ENCODE measurements at places on chromosomes 5 and 9.

GRCh38 chr5:26625099-26625498 lies 413.3 kb downstream of the CDH9 start:
- DNase-seq = no peak

DNA sequence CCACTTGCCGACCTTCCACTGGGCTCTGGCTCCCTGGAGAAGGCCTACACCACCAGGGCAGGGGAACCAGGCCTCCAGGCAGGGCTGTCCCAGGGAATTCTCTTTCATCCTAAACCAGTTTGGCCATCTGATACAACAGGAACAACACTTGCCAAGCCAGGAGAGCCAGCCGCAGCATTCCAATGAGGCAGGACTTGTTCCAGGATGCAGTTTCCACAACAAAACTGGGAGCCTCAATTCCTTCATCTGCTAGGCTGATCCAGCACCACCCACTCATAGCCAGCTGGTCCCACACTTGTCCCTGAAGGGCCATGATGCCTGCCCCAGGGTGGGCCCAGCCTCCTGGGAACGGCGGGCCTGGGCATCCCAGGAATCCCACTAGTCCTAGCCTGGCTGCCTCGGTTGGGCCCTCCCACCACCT lies 26.0 kb downstream of the BICD2 start:
- no peak for DNase-seq

DNA sequence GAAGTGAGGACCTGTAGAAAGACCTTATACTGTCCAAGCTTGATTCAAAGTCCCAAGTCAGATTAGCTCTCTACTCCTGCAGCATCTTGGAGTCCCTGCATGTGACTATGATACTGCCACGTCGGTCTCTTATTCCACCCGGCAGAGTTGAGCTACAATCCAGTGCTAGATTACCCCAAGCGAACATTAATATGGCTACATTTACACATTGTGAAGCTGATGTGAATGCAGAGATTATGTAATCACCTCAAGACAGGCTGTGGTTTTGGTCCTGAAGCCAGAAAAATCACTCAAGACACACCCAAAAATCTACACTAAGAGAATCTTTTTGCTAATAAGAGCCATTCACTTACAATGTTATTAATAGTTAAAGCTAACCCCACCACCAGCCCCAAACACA lies 116.7 kb downstream of the GNA14 start:
- no peak for DNase-seq

- DNase-seq = no peak
Observed at GRCh38 chr9:136303825-136304416, at the start of gene CCDC187. TSS of gene CCDC187 (minus strand) at chr9:136304094. CDS start at chr9:136303830, 264 bp downstream.

- no peak for DNase-seq
Observed at GRCh38 chr5:146368137-146368536, 29.5 kb downstream of the POU4F3 start.

DNA sequence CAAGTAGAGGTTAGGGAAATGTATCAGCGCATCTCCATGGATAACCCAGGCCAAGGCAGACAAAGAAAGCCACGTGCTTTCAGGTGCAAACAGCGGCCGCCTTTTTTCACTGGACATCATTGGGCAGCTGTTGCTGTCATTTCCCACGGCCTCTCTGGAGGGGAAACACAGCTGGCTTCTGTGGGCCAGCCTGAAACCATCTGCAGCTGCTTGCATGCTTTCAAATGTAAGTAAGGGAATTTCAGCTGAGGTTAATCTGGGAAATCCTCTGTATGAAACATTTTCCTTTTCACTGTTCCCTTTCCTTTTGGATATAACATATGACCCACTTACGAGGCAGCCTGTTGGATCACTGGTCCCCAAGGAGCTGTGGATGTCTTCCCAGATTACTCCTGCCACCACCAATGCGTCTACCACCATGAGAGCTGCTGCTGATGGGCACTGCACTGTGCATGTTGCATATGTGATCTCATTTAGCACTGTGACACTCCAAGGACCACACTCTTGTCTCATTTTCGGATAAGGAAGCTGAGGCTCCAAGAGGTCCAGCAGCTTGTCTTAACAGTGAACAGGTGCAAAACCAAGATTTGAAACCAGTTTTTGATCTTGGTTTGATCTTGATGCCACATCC lies 106.3 kb downstream of the C9orf152 start:
- no peak for DNase-seq

- DNase-seq = no peak
Observed at GRCh38 chr5:122761115-122761514, 13.8 kb upstream of the SNX2 start.

DNA sequence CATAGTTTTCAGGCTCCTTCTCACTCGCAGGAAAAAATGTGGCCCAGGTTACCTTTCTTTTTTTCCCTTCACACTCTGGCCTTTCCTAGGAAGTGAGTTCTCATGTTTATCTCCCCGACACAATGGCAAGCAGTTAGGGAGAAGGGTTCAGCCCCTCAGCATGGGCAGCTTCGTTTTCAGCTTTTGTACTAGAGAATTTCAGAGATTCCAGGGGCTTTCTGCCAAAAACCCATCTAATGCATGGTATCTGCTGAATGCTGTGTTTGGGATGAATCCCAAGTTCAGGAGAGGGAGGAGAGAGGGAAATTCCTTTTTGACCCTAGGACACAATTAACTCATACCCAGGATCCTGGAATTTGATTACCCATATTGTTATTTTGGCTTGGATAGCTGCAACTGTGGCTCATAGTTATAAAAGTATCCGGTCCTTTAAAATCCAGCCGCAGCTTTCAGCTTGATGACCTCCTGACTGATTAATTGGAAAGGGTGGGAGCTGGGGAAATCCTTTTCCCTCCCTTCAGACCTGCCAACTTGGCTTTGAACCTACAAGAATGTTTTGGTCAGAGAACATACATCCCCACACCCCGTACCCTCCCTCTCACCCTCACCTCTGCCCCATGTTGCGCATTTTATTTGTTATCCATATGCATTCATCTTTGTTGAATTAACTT lies 78.4 kb downstream of the TMEM252 start:
- no peak for DNase-seq

DNA sequence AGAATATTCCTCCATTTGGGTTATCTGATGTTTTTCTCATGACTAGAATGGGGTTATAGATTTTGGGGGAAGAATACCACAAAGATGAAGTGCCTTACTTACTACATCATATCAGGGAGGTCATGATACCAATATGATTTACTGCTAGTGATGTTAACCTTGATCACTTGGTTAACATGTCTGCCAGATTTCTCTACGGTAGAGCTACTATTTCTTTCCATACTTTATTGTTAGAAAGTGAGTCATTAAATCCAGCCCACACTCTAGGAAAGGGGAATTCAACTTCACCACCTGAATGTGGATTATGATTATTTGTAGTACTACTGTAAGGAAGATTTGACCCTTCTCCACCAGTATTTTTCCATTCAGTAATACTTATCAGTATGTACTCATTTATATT lies 64.7 kb downstream of the UBE2R2 start:
- no peak for DNase-seq

- DNase-seq = peak; percentile 52
Observed at GRCh38 chr5:66821688-66822429, 225.7 kb downstream of the MAST4 start.

DNA sequence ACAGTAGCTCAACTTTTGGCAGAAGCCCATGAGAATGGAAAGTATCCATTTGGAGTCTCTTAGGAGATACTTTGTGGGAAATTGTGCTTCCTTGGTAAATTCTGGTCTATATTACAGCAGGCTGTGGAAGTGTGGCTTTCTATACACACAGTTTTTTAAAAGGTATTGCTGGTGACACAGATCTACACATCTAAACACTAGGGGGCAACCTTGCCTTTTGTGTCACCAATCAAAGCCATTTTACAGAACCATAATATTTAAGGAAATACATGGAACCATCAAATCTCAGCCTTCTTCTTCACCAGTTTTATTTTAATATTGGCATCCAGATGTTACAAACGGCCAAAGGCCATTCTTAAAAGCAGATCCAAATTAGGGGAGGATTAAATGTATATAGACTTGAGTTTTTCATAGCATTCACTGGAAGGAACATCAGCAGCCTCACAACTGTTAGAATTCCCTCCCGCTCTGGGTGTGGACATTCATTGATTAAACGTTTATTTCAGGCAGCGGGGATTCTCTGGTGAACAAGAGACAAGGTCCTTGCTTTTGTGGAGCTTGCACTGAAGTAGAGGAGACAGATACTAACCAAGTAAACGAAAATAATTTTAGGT lies 132.4 kb upstream of the EPB41L4A start:
- peak; percentile 60 for DNase-seq

DNA sequence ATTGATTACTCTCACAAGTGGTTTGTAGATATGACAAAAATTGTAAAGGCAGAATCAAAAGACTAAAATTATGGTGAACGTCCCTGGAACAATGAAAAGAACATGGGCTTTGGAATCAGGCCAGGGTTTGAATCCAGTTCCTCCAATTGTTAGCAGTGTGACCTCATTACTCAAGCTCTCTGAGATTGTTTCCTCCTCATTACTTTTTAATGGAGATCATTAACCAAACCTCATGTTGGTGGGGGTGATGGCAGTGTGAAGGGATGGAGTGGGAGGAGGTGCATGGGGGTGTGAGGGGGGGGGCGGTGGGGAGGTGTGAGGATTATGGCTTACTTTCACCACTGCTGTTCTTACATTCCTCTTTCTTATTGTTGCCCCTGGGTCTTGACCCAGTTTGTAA lies 44.1 kb upstream of the FOXE1 start:
- no peak for DNase-seq

DNA sequence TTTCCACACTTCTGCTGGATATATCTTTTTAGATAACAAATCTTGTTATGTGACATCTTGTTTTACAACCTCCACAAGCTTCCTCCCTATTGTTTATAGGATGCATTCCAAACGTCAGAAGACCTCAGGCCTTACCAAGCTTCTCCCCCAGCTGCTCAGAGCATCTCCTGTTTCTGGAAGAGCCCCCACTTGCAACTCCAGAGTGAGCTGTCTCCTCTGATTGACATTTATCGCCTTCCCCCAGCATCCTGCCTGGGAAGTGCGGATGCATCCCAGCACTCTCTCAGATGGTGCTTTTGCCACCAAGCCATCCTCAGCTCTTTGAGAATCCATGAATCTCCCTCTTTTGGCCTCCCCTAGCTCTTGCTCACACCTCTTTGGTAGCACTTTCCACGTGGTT lies 123.5 kb downstream of the LRRC70 start:
- no peak for DNase-seq

GRCh38 chr9:120191141-120191540 lies 388.8 kb downstream of the CDK5RAP2 start:
- DNase-seq = no peak

DNA sequence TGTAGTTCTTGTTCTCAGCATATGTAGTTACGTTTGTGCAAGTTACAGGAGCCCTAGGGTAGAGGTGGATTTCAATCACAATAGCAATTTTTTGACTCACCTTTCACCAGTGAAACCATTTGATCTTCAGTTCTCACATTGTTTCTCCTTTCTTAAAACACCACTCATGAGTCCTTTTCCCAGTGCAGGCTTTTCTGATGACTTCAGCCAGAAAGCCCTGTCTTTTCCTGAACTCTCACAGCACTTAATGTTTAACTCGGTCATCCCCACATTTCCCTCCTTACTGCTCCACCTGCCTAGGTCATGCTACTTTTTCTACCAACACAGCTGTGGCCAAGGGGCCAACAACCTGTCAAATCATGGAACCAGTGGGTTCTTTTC lies 37.9 kb downstream of the ARHGEF28 start:
- no peak for DNase-seq

Measured in activated CD4-positive, alpha-beta T cell treated with anti-CD3 and anti-CD28 coated beads, Interleukin-2, amount 10 ng/mL, durations not matched to agents 7 days and 5 days (primary cell).